SK-N-SH (cell line): ENCODE measurements at places on chromosomes 16 and 17.

GRCh38 chr16:1601489-1601888 lies 10.4 kb downstream of the IFT140 start:
- no peak for DNase-seq

- DNase-seq, result no peak
These were observed 416.0 kb downstream of the MAF start for GRCh38 chr16:79184464-79185030.

GRCh38 chr17:5558815-5559785 lies 25.2 kb downstream of the NLRP1 start:
- no peak for DNase-seq

DNA sequence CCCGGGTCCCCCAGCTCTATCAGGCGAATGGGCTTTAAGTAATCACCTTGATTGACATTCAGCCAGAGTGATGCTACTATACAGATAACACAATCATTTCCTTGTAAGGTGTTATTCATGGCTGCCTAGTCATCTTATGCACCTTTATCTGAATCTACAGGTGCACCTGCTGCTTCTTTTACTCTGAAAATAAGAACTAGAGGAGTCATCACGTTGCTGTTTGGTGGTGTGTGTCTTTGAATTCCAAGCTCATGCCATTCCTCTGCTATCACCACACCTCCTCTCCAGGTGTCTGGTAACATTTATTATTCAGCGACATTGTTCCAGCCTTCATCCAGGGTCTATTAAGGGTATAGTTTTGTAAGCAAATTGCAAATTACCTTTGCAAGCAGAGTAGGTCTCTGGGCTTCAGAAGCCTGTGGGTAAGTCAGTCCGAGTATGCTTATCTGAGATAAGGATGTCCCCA lies 51.9 kb downstream of the NOS2 start:
- DNase-seq, result no peak

- no peak for DNase-seq
These were observed 144.7 kb upstream of the CRHR1 start for GRCh38 chr17:45639297-45639849.

DNA sequence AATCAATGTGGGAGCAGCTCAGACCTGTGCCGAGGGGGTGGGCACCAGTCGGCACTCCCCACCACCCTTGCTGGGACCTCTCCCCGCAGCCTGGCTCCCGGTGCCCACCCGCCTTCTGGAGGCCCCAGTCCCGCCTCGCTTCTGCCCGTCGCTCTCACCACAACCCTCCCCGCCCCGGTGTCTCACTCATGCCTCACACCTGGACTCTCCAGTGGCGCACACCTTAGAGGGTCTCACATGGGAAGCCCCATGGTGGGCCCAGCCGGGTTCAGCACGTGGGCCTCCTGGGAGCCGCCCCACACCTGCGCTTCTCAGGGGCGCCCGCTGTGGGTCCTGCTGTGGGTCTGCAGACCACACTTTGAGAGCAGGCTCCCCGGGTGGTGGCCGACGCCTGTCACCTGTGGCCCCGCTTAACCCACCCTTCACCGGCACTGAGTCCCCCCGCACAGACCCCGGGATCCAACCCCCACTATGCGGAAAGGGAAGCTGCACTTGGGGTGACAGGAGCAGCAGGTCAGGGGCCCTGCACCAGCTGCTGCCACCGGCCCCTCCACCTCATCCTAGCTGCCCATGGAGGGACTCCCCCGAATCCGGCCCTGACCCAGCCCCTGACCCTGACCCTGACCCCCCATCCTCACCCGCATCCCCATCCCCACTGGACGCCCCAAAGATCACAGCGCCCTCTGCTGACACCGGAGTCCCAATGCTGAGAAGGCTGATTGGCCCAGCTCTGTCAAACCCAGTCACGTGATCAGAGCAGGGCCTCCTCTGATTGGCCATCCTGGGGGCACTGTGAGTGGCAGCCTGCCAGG lies 27.4 kb upstream of the SLC38A10 start:
- DNase-seq, result peak; percentile 94

GRCh38 chr16:73198481-73198880 lies 150.6 kb upstream of the ZFHX3 start:
- no peak for DNase-seq

DNA sequence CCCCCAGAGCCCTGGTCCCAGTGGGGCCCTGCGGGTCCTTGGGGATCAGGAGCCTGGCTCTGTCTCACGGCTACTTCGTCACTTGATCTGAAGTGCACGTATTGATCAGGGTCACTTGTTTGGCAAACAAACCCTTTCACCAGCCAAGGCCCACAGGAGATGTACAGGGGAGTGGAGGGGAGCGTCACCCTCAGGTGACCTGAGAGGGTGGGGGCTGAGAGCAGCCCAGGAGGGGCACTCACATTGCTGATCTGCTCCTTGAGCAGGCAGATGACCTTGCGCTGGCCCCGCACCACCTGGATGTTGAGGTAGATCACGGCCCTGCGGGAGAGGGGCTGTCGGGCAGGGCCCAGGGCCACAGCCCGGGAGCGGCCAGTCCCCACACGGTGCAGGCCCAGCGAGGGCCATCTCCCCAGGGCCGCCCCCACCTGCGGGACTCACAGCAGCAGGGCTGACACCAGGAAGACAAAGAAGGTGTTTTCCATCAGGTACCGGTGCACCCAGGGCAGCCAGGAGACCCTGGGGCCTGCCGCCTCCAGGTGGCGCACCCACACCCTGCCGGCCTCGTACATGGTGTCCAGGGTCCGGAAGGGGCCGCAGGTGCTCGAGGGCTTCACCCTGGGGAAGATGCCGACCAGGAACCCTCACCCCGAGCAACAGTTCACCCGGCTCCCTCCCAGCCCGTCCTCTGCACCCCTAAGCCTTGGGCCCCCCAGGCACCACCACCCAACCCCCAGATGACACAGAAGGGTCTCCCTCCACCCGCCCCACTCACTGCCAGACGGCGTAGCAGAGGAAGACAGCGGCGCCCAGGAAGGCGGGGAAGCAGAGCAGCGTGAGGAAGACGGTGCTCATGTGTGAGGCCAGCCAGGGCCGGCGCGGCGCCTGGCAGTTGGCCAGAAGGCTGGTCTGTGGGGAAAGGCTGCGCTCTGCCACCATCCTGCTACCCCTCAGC lies 11.3 kb downstream of the TMC6 start:
- peak; percentile 92 for DNase-seq

DNA sequence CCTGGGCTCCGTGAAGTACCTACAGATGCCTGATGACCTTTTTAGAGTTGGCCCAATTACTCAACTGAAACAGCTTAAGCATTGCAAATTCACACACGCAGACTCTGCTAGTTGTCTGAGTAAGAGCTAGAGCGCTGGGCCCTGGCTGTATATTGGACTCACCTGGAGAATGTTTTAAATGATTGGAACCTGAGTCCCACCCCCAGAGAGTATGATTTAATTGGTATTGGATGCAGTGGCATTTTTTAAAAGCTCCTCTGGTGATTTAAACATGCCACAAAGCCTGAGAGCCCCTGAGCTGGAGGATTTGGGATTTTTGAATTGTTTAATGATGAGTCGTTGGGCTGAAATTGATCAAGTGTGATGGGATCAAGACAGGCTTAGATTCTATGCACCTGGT lies 143.9 kb upstream of the SDK2 start:
- DNase-seq, result no peak

DNA sequence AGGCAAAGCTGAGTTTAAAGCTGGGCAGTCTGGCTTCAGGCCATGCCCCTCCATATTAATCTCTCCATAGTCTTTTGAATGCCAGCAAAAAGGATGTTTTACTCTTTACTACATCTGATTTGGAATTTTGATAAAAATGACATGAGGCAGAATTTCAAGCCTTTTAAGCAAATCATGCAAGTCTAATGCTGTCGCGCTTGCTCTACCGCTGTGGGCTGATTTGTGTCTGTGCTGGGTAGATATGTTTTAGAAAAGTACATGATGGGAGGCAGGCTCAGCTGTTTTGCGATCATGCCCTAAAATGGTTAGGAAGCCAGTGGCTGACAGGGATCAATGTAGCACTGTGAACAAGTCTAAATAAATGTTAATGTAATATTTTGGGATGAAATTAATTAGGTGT lies 311.9 kb downstream of the CA10 start:
- DNase-seq, result peak; percentile 28

- DNase-seq, result no peak
These were observed 51.3 kb downstream of the MEAK7 start for GRCh38 chr16:84453061-84453752.

- no peak for DNase-seq
These were observed 54.2 kb upstream of the CDR2 start for GRCh38 chr16:22428654-22429053.

DNA sequence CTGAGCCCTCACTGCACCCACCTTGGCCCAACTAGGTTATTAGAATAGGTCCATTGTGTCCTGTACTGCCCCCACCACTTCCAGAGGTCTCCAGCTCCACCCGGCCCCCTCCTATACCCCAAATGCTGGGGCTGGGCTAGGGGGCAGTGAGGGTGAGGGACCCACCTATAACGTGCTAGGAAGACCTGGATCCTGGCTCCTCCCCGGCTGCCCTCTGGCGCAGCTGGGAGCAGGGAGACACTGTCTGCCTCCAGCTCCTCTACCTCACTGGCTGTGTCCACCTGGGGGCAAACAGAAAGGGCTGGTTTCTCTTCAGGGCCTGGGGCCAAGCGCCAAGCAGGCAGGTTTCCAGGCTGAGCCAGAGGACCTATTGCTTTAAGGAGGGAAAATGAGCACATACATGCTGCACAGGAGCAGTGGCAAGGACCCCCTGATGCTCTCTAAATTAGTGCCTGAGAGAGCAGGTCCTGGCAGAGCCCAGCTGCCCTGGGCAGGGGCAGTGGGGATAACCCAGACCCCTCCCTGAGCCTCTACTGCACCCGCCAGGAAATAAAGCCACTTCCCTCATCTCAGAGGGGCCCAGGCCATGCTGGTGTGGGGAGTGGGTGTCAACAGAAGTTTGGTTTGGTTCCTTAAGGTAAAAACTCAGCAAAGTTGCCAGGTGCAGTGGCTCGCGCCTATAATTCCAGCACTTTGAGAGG lies 12.2 kb downstream of the TSPOAP1 start:
- DNase-seq, result peak; percentile 14

- peak; percentile 98 for DNase-seq
These were observed at the start of gene KAT7 for GRCh38 chr17:49788478-49789242. Gene KAT7 (plus strand): TSS chr17:49788681. CDS start chr17:49788835, 154 bp downstream.

GRCh38 chr17:9330611-9331271 lies 244.9 kb downstream of the STX8 start:
- no peak for DNase-seq

- DNase-seq, result no peak
These were observed 77.4 kb upstream of the CCL2 start for GRCh38 chr17:34177642-34178041.

GRCh38 chr17:34219405-34219804 lies 35.7 kb upstream of the CCL2 start:
- no peak for DNase-seq

DNA sequence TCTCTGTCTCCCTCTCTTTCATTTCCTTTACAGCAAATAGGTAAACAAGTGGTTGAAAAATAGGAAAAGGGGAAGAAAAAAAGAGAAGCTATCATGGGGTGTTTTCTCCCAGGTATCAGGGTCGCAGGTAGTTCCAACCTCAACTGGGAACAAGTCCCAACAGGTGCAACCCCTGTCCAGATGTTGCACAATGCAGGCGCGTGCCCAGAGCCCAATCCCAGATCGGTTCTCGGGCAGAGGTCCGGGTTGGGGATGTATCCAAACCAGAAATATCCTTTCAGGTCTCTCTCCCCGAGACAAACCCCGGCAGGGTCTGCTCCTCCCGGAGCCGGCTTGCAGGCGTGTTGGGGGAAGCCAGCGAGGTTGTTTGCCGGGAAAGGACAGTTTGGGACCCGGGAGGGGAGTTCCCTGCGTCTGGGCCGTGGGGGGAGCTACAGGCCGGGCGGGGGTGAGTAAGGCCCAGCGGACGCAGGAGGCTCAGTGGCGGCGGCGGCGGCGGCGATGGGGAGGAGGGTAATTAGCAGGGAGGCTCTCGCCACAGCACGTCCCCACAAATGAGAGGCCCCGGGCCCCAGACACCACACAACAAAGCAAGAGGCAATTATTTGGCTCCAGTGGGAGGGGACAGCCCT lies 21.2 kb upstream of the SP6 start:
- no peak for DNase-seq

DNA sequence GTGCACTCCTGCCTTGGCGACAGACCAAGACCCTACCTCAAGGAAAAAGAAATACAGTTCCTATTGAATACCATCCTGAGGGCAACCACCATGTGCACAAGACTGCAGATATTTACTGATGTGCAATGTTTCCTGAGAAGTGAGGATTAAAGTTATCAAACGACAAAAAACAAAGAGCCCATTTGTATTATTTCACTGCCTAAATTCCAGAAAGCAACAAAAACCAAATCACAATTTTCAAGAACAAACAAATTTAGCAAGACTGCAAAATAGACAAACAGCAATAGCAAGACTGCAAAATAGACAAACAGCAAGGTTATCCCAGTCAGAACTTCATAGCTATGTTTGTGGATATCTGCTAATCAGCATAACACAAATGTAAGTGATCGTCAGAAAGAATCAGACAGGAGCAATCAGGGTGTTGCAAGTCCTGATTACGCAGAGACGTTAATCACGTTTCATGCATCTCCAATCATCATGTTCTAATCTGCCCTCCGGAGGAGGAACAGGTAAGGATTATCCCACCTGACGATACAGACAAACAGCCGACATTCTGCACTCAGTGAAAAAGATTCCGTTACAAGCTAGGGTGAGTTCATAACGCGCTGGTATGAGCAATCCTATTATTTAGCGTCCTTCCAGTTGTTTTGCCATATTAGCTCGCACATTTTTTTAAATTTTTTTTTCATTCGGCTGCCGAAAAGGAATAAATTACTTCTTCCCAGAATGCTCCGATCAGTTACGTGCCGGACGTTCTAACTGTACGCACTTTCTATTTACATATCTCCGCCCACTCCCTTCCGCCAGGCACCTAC lies 2.9 kb downstream of the TMEM107 start:
- peak; percentile 77 for DNase-seq

DNA sequence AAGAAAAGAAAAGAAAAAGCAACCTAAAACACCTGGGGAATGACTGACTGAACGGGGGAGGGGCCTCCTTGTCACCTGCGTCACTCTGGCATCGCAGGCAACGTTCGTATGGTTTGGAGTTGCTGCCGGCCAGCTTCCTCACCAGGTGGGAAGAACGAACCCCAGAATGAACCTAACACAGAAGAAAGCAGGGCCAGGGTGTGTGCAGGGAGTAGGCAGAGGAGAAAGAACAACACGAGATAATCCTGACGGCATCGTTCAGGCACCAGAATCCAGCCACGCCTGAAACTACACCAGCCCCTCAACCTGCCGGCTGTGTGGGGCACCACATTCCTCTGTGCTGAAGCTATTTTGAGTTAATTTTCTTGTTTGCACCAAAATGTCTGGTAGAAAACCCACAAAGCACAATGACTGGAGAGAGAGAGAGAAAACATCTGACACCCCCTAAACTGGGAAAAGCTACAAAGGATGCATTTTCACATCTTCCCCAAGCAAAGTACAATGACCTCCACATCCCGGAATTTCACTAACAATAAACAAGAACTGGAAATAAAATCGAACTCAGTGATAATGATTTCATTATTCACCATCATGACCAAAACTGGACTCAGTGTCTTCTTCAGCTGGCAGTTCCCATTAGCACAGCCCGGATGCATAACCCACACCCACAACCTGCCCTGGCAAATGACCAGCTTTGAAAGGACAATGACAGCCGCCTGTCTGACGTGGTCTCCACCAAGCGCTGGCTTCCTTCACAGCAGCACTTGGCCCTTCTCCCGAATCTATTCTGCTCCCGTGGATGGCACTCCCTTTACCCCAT lies 23.6 kb downstream of the RAB40B start:
- no peak for DNase-seq

GRCh38 chr17:50206604-50207293 lies 5.3 kb upstream of the COL1A1 start:
- peak; percentile 97 for DNase-seq
